GM04504 (cell line): ENCODE measurements at places on chromosomes 5 and 9.
A peak's percentile ranks its signal among the peaks of the same experiment; 100 is the strongest.

DNA sequence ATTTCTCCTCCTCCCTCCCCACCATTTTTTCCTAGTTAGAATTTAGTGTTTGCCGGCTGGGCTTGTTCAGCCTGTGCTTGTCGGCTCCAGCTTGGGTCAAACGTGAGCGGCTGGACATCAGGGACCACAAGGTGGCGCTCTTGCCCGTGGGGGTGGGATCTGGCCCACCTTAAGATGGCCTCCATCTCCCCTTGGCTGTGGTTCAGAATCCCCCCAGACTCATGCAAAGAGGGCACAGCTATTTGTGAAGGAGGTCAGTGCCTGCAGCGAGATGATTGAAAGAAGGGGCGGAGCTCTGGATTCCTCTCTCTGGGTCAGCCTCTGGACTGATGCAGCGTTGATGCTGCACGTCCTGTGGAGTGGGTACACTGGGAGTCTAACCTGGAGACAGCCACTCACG is 283.3 kb upstream of the TUT7 start:
- no peak for DNase-seq

DNA sequence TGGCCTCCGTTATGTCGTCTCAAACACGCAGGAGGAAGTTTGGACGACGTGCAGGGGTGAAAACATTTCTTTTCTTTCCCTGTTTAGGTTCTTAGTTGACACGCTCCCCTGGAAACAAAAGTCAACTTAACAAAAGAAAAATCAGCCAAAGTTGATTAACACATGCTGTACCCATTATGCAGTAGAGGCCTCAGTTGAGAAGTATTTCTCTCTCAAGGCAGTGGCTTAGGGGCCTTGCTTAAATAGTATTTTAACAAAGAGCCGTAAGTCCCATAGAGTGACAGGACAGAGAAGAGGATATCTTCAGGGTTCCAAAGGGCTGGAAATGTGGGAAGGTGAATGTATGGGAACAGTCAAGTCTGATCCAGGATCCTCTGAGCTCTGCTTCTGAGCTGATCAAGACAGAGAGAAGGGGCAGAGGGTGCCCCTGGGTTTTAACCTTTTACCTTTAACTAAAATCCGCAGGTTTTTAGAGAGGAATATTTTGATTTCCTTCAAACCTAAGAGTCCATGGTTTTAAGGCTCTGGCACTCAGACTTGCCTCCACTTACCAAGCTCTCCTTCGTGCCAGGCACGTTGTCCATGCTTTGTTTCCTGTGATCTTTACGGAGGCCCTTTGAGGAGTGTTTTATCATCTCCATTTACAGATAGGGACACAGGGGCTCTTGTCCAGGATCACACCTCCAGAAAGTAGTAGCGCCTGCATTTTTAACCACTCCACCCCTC is 629 bp upstream of the CD74 start:
- DNase-seq, result no peak

GRCh38 chr9:80957801-80958200 is 731.5 kb downstream of the TLE1 start:
- DNase-seq, result no peak

- no peak for DNase-seq
These were observed 28.2 kb downstream of the RGS7BP start for GRCh38 chr5:64534033-64534432.

- DNase-seq, result no peak
These were observed 70.0 kb upstream of the RAD23B start for GRCh38 chr9:107213080-107213479.

GRCh38 chr5:133696782-133697507 is 84.6 kb upstream of the FSTL4 start:
- no peak for DNase-seq

- DNase-seq, result no peak
These were observed 31.3 kb downstream of the ELL2 start for GRCh38 chr5:95930141-95930930.

GRCh38 chr9:126482361-126483044 is 131.2 kb upstream of the LMX1B start:
- no peak for DNase-seq

GRCh38 chr5:124355928-124356327 is 390.5 kb downstream of the ZNF608 start:
- DNase-seq, result no peak

DNA sequence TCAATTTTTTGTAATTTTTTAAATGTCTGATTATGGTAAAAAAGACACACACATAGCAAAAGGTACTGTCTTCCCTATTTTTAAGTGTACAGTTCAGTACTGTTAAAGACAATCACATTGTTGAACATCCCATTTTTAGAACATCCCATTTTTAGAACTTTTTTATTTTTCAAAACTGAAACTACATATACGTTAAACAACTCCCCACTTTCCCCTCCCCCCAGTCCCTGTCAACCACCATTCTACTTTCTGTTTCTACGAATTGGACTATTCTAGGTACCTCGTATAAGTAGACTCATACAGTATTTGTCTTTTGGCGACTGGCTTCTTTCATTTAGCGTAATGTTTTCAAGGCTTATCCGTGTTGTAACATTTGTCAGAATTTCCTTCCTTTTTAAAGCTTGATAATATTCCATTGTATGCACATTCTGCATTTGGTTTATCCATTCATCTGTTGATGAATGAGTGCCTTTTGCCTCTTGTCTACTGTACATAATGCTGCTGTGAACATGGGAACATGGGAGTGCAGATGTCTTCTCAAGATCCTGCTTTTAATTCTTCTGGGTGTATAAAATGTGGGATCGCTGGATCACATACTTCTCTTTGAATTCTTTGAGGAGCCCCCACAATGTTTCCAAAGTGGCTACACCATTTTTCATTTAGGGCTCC is 154.0 kb downstream of the PIK3R1 start:
- no peak for DNase-seq

DNA sequence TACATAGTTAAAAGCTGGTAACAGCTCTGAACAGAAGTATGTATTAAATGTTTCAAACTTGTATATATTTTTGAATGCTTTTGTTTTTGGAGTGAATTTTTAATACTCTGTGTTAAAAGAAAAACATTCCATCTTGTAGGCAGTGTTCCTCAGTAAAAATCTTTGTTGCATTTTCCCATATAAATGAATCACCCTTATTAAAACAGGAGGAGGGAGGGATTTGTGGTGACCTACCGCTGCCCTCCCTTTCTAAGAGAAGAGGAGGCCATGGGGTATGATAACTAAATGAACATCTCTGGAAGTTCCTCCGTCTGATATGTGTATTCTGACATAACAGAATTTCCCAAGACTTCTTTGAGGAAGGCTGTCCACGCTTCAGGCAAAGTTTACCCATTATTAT is 53.4 kb downstream of the INIP start:
- DNase-seq, result no peak

DNA sequence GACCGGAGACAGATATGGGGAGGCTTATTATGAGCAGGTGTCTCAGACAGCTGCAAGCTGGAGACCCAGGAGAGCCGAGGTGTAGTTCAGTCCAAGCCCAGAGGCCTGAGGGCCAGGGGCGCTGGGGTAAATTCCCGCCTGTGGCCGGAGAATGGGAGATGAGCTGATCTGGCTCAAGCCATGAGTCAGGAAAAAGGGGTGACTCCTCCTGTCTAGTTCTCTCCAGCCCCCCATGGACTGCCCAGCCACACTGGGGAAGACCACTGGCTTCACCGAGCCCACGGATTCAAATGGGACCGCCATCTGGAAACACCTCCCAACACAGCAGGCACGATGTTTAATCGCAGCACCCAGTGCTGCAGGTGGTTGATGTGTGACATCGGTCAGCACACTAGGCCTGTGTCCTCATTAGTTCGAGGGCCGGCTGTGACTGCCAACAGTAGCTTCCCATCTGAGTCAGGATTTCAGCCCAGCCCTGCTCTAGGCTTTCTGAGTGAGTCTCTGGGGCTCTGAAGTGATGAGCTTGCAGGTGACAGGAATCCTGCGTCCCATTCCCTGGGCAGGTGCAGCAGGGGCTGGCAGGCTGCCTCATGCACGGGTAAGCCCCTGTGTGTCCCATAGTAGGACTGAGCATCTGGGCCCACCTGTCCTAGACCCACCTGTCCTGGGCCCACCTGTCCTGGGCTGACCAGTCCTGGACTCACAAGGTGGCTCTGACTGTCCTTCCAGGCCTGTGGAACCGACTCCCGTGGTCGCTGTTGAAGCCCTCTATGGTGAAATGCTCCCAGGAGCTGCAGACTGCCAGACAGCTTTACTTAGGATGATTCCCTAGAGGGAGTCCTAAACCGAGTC is 49.7 kb downstream of the AHRR start:
- no peak for DNase-seq

DNA sequence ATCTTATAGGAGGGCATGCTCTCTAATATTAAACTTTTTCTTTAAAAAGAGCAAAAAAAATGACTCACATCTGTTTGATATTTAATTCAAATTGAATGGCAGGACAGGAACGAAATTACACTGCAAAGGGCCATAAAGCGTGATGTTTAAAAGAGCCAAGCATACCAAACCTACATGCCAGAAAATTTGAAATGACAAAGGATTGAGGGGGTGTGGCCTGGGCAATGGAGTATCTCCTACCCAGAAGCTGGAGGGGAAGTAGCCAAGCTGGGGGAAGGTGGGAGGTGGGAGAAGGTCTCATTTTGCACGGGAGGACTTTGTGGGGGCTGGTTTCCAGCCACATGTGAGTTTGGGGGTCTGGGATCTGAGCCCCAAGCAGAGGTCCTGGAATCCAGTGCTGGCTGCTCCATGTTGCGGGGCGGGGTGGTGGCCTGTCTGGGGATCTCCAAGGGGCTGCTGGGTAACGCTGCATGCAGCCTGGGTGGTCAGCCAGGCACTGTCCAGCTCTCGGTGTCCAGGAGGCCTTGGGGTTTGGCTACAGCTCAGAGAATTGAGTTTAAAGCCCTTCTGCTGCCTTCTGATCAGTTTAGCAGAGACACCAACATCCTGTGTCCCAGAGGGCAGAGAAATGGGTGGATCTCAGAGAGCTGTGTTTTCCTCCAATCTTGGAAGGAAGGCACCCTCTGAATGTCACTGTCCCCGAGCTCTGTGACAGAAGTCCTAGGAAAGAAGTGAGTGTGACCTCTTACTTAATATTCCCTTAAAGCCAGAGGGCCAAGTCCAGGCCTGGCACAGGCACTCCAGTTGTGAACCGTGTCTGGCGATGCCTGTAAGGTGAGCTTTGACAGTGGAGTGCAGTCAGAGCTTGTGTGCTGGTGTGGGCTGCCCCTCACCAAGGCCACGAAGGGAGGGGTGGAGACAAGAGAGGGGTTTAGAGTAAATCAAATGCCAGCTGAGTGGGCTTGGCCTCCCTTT is 7.6 kb downstream of the DCANP1 start:
- no peak for DNase-seq

GRCh38 chr5:135353952-135354721 is 44.9 kb downstream of the MACROH2A1 start:
- DNase-seq, result peak; percentile 96

DNA sequence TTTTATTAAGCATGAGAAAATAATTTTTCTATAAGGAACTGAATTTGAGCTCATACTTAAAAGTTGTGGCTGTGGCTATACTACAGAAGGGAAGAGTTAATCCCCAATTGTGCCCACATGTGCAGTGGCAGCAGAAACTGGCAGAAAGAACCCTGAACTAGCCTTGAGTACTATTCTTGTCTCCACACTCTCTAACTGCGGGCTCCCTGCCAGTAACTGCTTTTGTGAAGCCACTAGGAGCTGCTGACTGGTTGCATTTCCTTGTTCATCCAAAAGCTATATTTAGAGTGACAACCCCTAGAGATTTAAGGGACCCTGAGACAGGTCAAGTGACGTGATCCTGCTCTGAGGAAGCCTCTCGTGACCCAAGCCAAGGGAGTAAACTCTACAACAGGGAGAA is 238.6 kb downstream of the ELAVL2 start:
- no peak for DNase-seq

GRCh38 chr9:112404508-112404932 is 24.6 kb downstream of the HSDL2 start:
- peak; percentile 34 for DNase-seq

DNA sequence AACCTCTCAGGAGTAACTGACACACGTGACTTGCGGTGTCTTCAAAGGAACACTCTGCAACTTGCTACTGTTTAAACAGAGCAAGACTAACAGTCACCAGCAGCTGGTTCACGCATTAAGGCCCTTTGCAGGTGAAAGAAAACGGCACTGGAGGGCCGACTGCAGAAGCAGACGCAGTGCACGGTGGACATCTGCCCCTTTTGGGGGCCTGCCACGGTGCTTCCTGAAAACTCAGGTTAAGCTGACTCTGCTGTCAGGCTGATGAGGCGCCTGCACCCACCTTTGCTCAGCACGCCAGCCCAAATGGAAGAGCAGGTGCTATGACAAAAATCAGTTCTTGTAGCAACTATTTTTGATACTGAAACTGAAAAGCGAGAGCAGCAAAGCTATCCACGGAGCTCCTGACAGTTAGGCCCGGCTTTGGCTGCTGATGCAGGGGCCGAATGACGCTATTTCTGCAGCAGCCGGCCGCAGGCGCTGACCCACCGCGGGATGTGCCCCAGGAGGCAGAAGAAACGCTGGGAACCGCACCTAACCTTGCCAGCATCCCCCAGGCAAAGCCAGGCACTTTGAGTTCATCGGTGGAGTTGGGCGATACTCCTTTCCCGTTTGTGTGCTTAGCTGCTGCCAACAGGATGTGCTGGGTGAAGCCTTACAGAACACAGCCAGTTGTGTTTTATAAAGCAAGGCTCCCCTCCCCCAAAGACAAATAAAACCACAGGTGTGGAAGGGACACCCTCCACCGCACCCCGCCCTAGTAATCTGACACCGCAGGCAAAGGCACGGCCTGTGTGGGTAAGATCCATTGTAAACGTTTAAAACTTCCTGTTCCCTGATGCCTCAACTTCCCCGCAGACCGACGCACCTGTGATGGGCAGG is 21.1 kb upstream of the TERT start:
- DNase-seq, result no peak

GRCh38 chr5:14250748-14251701 is 107.9 kb downstream of the TRIO start:
- no peak for DNase-seq

GRCh38 chr5:132253008-132253441 is 4.5 kb upstream of the PDLIM4 start:
- DNase-seq, result no peak

DNA sequence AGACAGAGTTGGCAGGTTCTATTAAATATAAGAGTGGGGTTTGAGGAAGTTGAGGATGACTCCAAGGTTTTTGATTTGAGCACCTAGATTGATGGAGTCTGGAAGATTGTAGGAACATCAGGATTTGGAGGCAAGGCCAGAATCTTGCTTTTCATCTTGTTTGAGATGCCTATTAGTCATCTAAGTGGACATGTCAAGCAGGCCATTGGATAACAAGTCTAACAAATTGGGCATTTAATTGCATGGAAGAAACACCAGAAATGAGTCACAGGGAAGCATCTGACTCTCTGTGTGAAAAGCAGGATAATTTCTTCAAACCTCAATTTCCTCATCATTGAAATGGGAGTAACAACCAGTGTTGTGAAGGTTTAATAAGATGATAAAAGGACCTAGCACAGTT is 53.3 kb upstream of the ARL15 start:
- DNase-seq, result peak; percentile 45

DNA sequence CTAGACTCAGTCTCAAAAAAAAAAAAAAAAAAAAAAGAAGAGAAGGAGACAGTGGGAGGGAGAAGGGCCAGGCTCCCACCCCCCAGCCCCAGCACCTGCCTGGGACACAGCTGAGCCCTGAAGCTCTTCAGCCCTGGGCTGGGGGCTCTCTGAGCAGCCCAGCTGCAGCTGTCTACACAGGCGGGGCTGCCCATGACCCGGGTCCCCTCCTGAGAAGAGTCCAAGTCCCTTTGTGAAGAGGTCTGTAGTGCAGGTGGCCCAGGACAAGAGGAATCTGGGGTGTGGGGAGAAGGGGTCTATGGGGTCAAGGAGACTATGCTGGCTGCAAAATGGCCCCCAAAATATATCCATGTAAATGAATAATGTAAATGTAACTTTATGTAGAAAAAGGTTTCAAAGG is 6.7 kb upstream of the LCN2 start:
- DNase-seq, result no peak

- no peak for DNase-seq
These were observed 7.2 kb downstream of the SLC2A6 start for GRCh38 chr9:133471551-133472276.
